Kidney epithelial cell (primary cell): ENCODE measurements at places on chromosomes 1 and 21.

DNA sequence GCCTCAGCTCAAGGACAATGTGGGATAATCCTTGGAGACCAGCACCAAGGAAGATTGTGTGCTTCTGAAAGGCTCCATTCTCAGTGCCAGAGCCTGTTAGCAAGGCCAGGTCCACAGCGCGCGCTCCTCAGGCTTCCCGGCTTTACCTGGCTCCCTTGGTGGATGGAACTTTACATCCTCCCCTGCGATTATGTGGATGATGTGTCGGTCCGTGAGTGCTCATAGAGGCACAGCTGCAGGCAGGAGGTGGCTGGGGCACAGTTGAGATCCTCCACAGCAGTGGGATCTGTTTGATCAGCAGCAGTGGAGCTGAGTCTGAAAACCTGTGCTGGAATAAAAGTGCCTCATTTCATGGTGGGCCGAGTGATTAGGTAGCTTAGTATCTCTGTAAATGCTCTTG is 62.7 kb downstream of the PRDM2 start:
- no peak for DNase-seq

DNA sequence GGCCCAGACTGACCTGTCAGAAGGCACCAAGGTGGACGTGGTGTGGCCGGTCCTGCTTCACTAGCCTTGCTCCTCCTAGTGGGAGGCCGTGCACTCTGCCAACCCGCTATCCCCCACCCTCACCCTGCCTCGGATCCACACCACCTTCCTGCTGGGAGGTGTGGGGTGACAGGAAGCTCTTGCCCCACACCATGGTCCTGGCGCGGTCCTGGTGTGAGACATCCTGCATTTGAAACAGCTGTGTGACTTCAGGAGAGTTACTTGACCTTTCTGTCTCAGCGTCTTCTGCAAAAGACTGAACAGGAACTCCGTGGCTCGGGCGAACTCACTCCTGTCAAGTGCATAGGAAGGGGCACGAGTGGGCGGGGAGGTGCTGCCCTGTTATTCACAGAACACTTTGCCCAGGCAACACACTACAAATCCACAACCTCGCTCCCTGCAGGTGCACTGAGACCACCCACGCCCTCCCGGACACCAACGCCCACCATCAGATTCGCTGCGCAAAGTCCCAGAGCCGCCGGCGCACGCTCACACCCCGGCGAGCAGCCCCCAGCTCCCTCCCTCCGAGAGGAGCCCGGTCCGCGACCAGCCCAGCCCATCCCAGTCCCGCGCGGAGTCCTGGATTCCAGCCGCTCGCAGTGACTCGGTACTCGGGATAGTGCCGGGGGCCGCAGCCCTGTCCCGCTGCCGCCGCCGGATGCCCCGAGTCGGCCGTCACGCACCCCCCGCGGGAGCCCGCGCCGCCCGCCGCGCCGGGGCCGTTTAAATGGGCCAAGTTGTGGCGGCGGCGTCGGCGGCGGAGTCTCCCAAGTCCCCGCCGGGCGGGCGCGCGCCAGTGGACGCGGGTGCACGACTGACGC is at the start of gene SAMD11:
TSS of gene SAMD11 (plus strand) at position 793 of the 860 bp plus-strand sequence. CDS start 509 bp downstream, outside the sequence.
- DNase-seq: no peak

DNA sequence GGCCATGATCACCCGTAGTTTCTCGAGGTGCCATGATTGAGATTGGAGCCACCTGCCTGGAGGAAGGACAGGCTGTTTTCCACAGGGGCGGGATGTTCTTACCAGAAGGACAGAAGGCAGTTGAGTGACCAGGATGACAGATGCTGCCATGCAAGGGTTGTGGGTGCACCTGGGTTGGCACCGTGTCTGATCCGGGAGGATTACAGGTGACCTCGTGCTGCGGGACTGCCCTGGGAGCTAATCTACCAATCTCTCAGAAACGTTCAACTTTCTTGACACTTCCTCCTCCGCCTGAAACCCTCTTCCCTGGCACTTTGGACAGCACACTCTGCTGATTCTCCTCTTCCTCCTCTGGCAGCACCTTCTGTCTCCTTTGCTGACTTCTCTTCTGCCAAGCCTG is 13.8 kb upstream of the SLC6A9 start:
- no peak for DNase-seq

- DNase-seq: no peak
Observed at GRCh38 chr1:33719326-33719725, 144.6 kb upstream of the HMGB4 start.

DNA sequence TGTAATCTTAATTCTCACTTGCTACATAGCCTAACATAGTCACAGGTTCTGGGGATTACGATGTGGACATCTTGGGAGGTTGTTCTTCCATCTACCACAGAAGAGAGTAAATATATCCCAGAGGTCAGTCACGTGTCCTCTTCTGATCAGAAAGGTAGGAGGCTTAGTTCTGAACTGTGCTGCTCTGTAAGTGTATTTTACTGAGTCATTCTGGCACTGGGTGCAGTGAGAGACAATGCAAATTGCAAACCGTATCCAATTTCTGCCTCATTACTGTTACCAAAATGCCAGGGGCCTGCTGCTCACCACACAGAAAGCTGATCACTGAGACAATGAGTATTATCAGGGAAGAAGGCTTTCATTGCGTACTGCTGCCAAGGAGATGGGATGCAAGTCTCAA is 104.0 kb downstream of the GABPA start:
- DNase-seq: no peak

DNA sequence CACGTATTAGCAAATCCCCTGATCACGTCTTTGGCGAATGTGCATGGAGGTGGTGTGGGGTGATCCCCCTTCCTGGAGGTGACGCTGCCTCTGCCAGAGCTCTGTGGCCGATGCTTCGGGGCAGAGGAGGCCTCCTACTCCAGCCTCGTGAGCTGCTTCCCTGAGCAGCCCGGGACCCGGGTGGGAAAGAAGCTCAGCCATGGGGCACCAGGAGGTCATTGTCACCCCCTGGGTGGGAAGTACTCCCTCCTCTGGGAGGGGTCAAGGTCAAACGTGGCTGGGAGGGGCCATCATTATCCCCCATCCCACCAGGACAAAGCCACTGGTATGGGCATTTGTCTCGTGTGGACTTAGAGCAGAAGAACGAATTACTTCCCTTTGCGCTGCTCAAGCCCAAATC is 40.7 kb downstream of the KCNAB2 start:
- no peak for DNase-seq

DNA sequence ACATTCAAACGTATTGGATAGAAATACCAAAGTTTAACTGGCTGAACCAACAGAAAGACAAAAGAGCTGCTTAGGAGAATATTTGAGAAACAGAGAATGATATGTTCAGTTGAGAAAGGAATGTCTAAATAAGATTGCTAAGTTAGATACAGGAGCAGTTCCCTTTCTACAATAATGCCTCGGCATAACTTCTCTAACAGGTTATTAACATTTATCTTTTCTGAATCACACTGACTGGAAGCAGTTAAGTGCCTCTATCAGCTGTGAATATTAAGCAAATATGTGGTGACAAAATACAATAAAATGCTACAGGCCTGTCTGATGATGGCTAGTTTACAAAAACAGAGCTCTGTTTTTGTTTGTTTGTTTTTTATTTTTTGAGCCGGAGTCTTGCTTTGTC is 121.9 kb downstream of the KCNK1 start:
- DNase-seq: no peak

- no peak for DNase-seq
Observed at GRCh38 chr21:44800103-44800502, 1.5 kb downstream of the UBE2G2 start.

DNA sequence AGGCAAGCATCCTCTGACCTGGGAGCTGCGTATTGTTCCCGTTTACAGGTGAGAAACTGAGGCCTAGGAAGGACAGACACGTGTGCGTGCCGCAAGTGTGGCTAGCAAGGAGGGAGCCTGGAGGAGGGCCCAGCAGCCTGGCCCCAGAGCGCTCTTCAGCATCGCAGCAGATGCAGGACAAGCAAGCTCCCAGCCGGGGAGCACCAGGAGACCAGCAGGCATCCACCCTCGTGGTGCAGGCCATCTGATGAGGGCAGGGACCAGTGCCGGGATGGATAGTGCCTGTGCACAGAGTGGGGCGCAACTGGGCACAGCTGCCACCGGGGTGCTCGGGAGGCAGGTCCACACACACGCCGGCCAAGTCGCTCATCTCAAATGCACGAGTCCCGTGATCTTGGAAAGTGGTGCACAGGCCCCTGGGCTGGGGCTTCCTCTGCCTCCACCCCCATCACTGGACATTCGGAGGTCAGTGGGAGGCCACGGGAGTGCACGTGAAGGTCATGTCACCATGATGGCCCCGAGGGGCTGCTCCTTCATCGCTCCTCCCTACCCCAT is 55.1 kb downstream of the COL18A1 start:
- DNase-seq: no peak

DNA sequence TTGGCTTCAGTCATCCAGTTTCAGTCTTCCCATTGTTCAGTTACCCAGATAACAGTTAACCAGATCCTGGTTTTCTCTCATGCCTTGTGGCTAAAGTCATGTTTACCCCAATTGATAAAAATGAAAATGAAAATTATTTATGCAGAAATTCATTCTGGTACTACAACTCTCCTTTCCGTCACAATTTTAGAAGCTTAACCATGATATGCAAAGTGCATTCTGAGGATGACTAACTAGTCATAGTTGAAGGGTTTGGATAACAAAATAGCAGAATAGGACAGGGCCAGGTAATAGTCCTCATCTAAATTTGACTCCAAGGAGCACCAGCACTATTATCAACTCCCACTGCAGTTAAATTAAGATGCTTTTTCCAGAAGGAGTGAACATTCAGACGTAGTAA is 94.7 kb downstream of the NTMT2 start:
- DNase-seq: no peak

- no peak for DNase-seq
Observed at GRCh38 chr21:36603221-36603620, 95.7 kb upstream of the SIM2 start.

DNA sequence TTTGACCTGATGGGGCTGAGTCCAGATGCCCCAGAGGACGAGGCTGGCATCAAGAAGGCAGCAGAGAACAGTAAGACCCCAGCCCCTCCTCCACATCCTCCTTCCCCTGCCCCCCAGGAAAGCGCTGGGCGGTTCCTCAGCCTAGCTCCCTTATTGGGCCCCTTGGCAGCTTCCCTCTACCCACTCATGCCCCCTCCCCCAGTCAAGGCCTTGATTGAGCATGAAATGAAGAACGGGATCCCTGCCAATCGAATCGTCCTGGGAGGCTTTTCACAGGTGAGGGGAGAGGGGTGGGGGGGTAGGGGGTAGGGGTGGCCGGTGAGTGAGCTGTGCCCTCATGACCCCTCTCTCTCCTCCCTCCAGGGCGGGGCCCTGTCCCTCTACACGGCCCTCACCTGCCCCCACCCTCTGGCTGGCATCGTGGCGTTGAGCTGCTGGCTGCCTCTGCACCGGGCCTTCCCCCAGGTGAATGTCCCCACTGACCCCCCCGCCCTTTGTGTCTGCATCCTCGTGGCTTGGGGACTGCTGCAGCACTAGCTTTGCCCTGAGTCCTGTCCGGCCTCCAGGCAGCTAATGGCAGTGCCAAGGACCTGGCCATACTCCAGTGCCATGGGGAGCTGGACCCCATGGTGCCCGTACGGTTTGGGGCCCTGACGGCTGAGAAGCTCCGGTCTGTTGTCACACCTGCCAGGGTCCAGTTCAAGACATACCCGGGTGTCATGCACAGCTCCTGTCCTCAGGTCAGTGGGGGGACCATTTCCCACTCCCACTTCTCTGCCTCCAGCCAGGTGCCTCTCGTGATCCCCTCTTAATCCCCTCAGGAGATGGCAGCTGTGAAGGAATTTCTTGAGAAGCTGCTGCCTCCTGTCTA is 3.2 kb downstream of the LYPLA2 start:
- no peak for DNase-seq

DNA sequence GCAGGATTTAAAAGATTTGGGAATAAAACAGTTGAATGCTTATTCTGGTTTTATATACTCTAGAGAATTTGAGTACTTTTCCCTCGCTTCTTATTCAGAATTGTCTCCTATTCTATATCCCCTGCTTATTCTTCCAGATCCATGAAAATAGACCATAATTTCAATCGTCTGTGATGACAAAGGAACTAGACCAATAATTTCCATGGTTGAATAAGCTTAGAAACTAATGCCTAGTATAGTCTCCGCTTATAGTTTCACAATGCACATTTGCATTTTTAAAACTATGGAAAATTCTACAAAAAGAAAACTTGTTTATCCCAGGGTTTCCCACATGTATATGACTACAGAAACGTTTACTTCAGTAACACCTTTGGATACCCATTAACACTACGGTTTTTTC is 247.4 kb upstream of the NR5A2 start:
- DNase-seq: no peak

GRCh38 chr1:21613072-21613867 is 55.9 kb downstream of the RAP1GAP start:
- no peak for DNase-seq

GRCh38 chr1:6496365-6496721 is 4.9 kb upstream of the PLEKHG5 start:
- no peak for DNase-seq

DNA sequence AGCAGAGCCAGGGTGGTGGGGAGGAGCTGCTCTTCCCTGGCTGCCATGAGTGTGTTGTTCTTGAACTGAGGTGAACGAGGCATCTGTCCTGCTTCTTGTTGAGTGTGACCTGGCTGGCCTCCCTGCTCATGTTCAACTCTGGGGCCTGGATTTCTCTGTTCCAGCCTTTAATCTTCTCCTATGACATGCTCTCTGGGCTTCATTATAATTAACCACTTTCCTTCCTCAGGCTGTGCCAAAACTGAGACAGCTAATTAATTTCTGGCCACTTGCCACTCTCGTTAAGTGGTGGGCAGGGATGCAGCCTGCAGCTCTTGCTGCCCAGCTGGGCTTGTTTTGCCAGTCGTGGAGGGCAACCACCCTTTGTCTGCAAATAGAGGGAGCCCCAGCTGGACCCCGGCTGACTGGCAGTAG is 23.3 kb downstream of the OPRD1 start:
- no peak for DNase-seq

- DNase-seq: no peak
Observed at GRCh38 chr21:23593582-23593981, 2013.7 kb downstream of the MRPL39 start.

DNA sequence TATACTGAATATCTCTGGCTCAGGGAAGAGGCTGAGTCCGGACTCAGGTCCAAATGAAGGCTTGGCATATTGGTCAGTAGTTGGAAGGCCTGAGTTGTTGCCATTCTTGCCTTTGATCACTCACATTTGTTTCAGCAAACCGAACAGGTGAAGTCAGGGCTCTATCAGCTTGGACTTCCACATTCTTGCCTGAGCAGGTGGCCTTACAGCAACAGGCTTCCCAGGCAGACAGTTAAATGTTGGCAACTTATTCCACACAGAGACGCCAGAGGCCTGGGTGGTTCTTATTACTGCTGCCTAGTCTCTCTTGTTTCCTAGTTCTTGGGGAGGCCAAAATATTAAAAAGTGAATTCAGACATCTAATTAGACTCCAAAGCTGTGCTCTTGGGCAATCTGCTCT is 36.6 kb downstream of the XCL2 start:
- DNase-seq: no peak
